Renal cortex interstitium (tissue), 15 donors: ENCODE measurements at places on chromosomes 11 and 22. TPM values are rescaled to one million over a fixed set of nuclear protein-coding genes. Genes with fewer than 3 reads are reported as not detected.

- no peak for DNase-seq
Measured at GRCh38 chr11:131463162-131463561, 92.7 kb downstream of the NTM start.

DNA sequence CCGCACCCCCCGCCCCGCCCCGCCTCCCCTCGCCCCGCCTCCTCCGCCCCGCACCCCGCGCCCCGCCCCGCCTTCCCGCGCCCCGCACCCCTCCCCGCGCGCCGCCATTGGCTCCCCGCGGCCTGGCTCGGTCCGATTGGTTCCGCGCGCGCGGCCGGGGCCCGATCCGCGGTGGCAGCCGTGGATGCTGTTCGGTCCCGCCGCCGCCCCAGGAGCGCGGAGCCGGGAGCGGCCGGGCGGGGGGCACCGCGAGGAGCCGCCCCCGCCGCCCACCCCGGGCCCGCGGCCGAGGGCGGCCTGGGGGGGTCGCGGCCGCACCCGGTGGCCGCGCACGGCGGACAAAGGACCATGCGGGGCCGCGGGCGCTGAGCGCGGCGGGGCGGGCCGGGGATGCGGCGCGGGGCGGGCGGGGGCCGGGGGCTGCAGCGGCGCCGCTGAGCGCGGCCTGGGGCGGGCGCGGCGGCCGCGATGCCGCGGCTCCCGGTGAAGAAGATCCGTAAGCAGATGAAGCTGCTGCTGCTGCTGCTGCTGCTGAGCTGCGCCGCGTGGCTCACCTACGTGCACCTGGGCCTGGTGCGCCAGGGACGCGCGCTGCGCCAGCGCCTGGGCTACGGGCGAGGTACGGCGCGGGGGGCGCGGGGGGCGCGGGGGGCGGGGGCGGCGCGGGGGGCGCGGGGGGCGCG, at the start of gene B4GALNT4:
Gene B4GALNT4, plus strand, starts transcription at position 164 of the 683 bp plus-strand sequence. Its CDS starts 305 bp downstream, at position 469.
- no peak for DNase-seq

DNA sequence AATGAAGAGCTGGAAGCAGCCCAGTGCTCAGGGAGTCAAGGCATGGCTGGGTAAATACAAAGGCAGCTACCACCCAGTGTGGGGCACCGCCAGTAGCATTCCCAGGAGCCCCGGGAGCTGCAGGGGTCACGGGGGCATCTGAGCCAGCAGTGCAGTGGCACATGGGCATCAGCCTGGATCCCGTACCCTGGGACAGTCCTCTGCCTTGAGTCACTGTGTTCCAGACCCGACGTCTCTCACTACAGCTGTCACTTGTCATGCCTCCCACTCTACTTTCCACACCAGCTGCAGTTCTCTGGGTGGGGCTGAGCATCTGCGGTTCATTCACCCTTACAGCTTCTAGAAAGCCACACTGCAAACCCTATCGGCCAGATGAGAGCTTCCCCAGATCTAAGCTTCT, 29.6 kb downstream of the DHCR7 start:
- DNase-seq = no peak

DNA sequence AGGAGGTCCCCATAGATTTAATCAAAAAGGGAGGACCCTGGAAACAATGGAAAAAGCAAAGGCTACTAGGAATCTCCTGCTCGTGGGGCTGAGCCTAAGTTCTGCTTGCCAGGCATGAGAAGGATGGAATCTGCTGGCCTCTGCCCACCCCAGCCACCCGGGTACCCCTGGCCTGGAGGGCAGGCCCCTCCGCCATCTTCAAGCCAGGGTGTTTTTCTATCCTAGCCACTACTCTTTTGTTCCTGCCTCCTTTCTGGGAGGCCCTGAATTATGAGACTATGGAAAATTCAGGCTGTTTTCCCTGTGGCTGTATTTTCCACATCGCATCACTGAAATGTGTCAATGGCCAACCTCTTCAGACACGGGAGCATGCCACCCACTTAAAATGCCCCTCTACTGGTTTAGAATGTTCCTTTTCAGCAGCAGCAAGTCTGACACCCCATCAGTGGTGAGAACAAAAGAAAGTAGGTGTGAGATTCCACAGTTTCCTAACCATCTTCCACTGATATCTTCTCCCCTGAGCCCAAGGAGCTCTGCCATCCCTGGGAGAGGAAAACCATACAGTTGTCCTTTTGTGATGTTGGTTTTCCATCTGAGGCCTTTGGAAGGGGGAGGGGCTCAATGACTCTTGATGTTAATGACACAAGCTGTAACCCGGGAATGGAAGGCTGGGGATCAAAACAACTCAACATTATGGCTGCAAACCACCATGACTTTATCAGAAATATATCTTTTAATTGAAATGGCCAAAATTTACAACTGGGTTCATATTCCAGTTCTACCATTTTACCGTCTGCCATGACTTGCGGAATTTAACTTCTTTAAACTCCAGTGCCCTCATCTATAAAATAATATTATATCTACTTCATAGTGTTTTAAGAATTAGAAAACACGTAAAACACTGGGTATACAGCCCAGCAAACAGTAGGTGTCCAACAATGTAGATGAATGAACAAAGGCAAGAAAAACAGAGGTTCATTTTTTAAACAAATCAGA, 22.2 kb downstream of the DKK3 start:
- no peak for DNase-seq

- no peak for DNase-seq
Measured at GRCh38 chr22:27627444-27627833, 174.1 kb downstream of the MN1 start.

The HEPHL1 gene
- 0.09 TPM for polyA plus RNA-seq

The RIMBP3C gene
- polyA plus RNA-seq = 0.19 TPM

The CHADL gene
- 3.4 TPM for polyA plus RNA-seq

The MIOX gene
- 3.0 TPM for polyA plus RNA-seq

- no peak for DNase-seq
Measured at GRCh38 chr11:121795174-121795573, 320.8 kb downstream of the BLID start.

GRCh38 chr11:119924017-119924416, 195.0 kb upstream of the NECTIN1 start:
- no peak for DNase-seq

The POU2AF2 gene
- not detected for polyA plus RNA-seq

- DNase-seq = no peak
Measured at GRCh38 chr11:31780480-31780971, 30.6 kb downstream of the PAX6 start.

- DNase-seq = no peak
Measured at GRCh38 chr11:70331901-70332300, 61.4 kb downstream of the PPFIA1 start.

DNA sequence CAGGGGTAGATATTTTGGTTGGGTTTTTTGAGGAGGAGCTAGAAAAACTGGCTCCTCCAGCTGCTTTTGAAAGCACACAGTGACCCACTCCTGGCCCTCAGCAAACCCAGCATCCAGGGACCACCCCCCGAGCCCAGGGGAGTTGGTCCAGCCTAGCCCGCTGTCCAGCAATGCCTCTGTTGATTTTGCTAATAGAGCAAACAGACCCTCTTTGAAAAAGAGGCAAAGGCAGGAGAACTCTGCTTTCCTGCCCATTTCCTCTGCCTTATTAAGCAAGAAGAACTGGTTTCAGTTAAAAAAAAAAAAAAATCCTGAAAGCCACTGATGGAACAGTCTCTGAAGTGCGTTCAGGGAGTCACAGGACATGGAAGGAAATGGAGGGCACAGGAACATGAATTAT, 25.3 kb downstream of the ABTB2 start:
- DNase-seq = no peak

The C11orf42 gene
- 2.1 TPM for polyA plus RNA-seq

DNA sequence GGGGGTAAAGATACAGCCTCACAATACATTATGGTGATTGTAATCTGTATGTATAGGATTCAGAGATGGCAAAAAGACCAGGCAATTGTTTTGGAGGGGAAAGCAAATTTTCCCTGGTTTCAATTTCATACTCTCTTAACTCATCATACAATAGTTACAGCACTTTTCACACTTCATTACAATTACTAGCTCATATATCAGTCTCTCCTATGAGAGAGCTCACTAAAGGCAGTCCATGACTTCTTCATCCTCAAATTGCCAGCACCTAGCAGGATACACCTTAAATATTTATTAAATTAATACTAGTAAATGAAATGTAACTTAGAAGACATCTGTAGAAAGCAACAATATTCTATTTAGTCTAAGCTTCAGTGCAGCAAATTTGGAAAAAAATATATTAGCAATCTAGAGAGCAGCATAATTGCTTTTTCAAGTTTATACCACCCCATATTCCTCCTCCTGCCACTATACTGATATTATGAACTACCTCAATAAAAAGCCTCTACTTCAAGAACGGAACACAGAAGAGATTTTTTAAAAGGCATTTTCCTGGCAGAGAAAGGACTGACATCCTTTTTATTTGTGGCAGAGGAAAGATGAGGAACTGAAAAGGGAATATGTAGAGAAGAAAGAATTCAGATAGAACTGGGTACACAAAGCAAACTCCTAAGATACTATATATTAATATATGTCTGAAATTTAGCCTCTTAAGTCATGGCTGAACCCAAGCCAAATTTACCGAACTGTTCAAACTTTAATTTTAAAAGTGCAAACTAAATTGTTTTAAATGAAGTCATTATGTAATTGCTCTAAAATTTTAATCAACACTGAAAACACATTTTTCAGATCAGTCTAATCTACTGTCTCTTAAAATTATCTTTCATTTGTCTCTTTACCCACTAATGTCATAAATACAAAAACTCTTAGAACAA, 27.7 kb downstream of the PICALM start:
- DNase-seq = no peak

The OR51B2 gene
- polyA plus RNA-seq = not detected
